ENCODE measurements at places on chromosomes 7 and 10. TPM values are rescaled to one million over a fixed set of nuclear protein-coding genes. Genes with fewer than 3 reads are reported as not detected.

Gene GOLGA7B
- 0.83 TPM for total RNA-seq

Gene PTN
- total RNA-seq = not detected

Gene ESYT2
- 68.6 TPM for total RNA-seq

Gene SVOPL
- not detected for total RNA-seq

Gene FANK1
- total RNA-seq = not detected

Gene GPR22
- not detected for total RNA-seq

Gene CYP3A5
- total RNA-seq = 0.36 TPM

Gene ADCYAP1R1
- total RNA-seq = 0.12 TPM

Gene SORBS1
- 2.4 TPM for total RNA-seq

Gene MRPS17
- total RNA-seq = 17.1 TPM

Gene GPER1
- 0.56 TPM for total RNA-seq

Gene GAD2
- not detected for total RNA-seq

Gene CASD1
- total RNA-seq = 14.1 TPM

Gene CHST3
- total RNA-seq = 0.16 TPM

Gene PPP1R17
- total RNA-seq = not detected

Gene PLEKHS1
- total RNA-seq = not detected

Gene SMURF1
- total RNA-seq = 15.9 TPM

Gene CDH23
- total RNA-seq = 1.1 TPM

Gene PARG
- total RNA-seq = 33.4 TPM

Gene OR9A2
- not detected for total RNA-seq

Gene FBXL15
- total RNA-seq = 15.3 TPM

Gene DNAJC9
- 37.2 TPM for total RNA-seq

Gene CPSF4
- 65.9 TPM for total RNA-seq

Gene CPED1
- not detected for total RNA-seq

Gene FFAR4
- not detected for total RNA-seq

Gene NEURL1
- total RNA-seq = 3.5 TPM

Gene OR6V1
- total RNA-seq = not detected

Gene CALHM3
- not detected for total RNA-seq

Gene CELF2
- 124 TPM for total RNA-seq

Gene GTF2IRD2
- 4.4 TPM for total RNA-seq

Gene DTX2
- total RNA-seq = 40.6 TPM
